Caco-2 (cell line): ENCODE measurements at places on chromosomes 6 and 20. TPM values are rescaled to one million over a fixed set of nuclear protein-coding genes. Genes with fewer than 3 reads are reported as not detected.

- no peaks in the 10 kb centered on the region for H3K36me3 ChIP-seq
- no peaks in the 10 kb centered on the region for H3K27me3 ChIP-seq
- H3K4me1 ChIP-seq, result no peaks in the 10 kb centered on the region
- DNase-seq, result no peak
Measured at GRCh38 chr20:6178537-6178936, 55.7 kb upstream of the FERMT1 start.

GRCh38 chr6:73177221-73177944 lies 47.9 kb downstream of the KHDC1L start:
- H3K27ac ChIP-seq, result no peak overlapping the region
- H3K4me3 ChIP-seq, result no peak overlapping the region
- H3K36me3 ChIP-seq, result no peaks in the 10 kb centered on the region
- H3K4me1 ChIP-seq, result no peaks in the 10 kb centered on the region
- no peak for DNase-seq

- no peak overlapping the region for H3K4me3 ChIP-seq
- DNase-seq, result no peak
- peak overlapping the region; percentile 14 for H3K27ac ChIP-seq
- H3K27me3 ChIP-seq, result no peaks in the 10 kb centered on the region
Measured at GRCh38 chr20:50541606-50542041, 31.4 kb downstream of the PTPN1 start.

DNA sequence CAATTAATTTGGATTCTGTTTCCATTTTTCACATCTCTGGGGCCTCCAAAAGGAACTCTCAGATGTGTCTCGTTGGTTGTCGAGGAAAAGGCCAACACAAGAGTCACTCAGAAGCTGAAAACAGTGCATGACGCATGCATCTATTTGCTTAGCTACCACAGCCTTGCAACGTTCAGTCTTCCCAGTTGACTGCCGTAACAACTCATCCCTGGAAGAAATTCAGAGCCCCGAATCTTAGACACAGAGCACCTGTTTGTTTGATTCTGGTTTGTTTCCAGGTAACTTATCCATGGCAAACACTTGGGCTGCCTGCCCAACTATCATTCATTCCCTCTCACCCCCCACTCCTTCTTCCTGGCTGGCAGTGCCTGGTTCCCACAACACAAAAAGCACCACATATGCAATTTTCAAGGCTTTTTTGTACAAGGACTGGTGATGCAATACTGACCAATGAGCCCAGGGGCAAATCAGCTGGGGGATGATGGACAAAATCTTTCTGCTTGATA lies 60.5 kb downstream of the ZMYND8 start:
- no peaks in the 10 kb centered on the region for H3K4me1 ChIP-seq
- H3K4me3 ChIP-seq, result no peak overlapping the region
- no peak overlapping the region for H3K27ac ChIP-seq
- H3K27me3 ChIP-seq, result no peaks in the 10 kb centered on the region

DNA sequence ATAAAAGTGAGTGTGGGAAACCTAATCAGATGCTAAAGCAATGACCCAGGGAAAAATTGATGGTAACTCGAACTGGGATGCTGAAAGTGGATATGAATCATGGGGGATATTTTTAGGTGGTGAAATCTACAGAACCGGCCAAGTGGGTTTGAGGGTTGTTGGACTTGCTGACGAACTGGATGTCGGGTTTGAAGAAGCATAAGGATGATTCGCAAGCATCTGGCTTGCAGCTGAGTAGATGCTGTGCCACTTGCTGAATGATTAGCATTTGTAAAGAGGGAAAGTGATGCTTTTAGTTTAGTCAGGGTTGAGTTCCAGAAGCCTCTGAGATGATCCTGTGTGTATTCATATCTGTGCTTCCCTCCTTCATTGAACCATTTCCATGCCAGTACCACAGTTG lies 54.9 kb downstream of the UBR2 start:
- no peaks in the 10 kb centered on the region for H3K36me3 ChIP-seq
- no peak overlapping the region for H3K4me3 ChIP-seq
- no peak for DNase-seq
- H3K27ac ChIP-seq, result no peak overlapping the region

SIRPD gene
- total RNA-seq, result not detected in 2 replicates

VSTM2L gene
- 0.16 TPM in 1 of 2 replicates, not detected in the other for total RNA-seq

TAF8 gene
- 35.0 and 37.7 TPM in 2 replicates for total RNA-seq

DNA sequence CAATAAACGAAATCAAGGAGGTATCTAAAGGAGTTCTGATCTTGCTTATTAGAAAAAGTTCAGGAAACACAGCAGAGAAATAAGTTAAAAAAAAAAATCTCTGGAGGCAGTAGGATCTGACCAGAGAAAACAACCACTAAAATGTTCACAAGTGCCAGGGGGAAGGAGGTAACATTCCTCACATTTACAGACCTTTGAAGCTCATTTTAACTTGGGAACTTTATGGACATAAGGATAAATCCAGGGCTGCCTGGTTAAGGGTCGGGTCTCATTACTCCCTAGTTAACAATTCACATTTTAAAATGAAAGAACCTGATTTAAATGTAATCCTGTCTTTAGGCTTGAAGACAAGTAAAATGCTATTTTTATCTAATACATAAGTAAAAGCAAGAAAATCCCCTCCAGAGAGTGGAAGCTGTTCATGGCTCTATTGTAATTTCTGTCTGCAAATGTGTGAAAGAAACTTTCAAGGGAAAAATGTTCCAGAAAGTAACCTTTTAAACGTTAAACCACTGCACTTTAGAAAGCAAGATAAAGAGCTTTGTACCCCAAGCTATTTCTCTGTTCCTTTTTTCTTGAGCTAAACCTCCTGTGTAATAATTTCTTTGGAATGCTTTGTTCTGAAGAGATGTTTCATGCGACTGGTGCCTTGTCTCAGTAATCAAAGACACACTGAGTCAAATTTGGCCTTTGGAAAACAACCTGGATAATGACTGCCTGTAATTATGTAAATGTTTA lies 38.2 kb downstream of the MYLIP start:
- DNase-seq, result peak; percentile 29
- H3K36me3 ChIP-seq, result no peaks in the 10 kb centered on the region
- H3K4me3 ChIP-seq, result no peak overlapping the region
- peaks cover 71% of the 10 kb centered on the region for H3K4me1 ChIP-seq
